ENCODE measurements at places on chromosomes 4 and X.

- no peak for DNase-seq
These were observed 566.3 kb downstream of the IL15 start for GRCh38 chr4:142202404-142203332.

DNA sequence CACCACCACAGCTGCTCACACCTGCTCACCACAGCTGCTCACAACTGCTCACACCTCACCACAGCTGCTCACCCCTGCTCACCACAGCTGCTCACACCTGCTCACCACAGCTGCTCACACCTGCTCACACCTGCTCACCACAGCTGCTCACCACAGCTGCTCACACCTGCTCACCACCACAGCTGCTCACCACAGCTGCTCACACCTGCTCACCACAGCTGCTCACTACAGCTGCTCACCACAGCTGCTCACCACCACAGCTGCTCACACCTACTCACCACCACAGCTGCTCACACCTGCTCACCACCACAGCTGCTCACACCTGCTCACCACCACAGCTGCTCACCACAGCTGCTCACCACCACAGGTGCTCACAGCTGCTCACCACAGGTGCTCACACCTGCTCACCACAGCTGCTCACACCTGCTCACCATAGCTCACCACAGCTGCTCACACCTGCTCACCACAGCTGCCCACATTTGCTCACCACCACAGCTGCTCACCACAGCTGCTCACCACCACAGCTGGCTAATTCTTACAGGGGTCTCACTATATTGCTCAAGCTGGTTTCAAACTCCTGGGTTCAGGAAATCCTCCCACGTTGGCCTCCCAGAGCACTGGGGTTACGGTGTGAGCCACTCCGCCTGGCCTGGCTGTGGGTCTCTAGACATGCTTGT, 30.4 kb upstream of the CPLX1 start:
- DNase-seq = no peak

DNA sequence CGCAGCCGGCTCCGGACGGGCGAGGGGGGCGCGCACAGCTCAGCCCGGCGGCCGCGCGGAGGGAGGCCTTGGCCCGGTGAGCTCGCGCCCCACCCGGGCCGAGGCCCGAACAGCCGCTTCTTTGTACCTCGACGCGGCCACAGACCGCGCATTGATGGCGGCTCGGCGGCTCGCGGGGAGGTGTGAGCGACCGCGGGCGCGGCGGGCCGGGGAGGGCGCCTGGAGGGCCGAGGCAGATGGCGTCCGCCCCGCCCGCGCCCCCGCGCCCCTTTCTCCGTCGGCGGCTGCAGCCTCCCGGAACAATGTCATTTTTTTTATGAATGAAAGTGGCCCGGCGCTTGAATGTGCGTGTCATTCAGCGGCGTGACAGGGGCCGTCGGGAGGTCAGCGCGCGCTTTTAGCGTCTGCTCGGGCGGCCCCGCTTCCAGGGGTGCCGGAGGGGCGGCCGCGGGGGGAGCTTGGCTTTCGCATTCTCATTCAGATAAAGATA, 1.8 kb downstream of the FGFR3 start:
- no peak for DNase-seq

GRCh38 chr4:114263233-114263632, 283.8 kb upstream of the ARSJ start:
- DNase-seq = no peak

DNA sequence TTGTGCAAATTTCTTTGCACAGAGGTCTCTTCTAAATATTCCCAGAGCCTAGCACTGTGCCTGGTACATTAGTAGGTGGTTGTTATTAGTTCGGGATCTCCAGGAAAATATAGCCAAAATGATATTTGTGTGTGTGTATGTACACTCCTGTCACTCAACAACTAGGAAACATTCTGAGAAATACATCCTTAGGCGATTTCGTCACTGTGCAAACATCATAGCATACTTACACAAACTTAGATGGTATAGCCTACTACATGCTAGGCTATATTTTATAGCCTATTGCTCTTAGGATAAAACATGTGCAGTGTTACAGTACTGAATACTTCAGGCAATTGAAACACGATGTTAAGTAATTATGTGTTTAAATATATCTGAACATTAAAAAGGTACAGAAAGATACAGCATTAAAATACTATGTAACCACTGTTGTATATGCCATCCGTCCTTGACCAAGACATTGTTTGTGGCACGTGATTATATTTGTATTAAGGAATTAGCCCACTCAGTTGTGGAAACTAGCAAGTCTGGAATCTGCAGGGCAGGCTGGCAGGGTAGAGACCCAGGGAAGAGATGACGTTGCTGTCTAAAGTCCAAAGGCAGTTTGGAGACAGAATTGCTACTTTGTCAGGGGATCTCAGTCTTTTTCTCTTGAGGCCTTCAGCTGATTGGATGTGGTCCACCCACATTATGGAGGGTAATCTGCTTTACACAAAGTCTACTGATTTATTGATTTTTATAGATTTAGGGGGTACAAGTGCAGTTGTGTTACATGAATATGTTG, 106.9 kb downstream of the COL4A6 start:
- no peak for DNase-seq

- DNase-seq = no peak
These were observed 211.5 kb upstream of the MID1 start for GRCh38 chrX:10831716-10832502.

- no peak for DNase-seq
These were observed 128.3 kb downstream of the MANBA start for GRCh38 chr4:102632241-102633065.

DNA sequence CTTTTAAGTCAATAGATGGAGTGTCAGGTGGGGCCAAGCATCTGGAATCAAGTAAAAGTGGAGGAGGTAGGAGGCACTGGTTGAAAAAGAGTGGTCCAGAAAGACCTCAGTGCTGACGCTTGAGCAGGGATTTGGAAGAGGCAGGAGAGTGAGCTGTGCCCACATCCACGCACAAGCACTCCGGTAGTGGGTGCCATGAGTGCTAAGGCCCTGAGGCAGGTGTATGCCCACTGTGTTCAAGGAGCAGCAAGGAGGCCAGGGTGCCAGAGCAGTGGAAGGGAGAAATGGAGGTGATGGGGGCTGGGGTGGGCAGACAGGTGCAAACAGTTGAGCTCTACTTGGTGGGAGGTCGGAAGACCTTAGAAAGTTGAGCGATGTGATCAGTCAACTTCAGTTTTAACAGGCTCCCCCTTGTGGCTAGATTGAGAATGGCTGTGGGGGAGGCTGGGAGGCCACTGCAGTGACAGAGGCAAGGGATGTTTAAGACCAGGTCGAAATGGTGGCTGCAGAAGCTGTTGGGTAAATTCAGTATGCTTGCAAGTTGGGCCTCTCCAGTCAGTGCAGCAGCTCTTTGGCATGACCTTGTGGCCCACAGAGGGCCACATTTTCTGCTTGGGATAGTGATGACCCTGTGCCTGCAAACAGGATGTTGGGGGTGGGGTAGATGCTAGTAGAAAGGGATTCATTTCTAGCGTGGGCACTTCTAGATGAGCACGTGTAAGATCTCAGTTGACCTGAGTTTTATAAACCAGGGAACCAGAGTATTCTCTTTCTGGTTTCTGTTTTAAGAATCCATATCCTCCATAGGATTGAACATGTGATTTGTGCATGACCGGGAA, 12.7 kb downstream of the TKTL1 start:
- DNase-seq = no peak

DNA sequence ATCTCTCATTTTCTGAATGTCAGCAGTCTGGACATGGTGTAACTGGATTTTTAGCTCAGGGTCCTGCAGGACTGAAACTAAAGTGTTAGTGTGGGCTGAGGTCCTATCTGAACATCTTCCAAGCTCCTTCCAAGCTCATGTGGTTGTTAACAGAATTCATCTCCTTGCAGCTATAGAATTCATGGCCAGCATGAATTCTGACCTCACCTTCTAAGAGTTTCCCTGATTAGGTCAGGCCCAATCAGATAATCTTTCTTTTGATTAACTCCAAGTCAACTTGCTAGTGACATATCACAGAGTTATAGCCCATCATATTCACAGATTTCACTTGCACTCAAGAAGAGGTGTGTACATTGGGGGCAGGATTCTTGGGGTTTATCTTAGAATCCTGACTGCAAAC, 59.5 kb downstream of the LIMCH1 start:
- no peak for DNase-seq

- no peak for DNase-seq
These were observed 14.5 kb upstream of the CAPN6 start for GRCh38 chrX:111284631-111285293.

DNA sequence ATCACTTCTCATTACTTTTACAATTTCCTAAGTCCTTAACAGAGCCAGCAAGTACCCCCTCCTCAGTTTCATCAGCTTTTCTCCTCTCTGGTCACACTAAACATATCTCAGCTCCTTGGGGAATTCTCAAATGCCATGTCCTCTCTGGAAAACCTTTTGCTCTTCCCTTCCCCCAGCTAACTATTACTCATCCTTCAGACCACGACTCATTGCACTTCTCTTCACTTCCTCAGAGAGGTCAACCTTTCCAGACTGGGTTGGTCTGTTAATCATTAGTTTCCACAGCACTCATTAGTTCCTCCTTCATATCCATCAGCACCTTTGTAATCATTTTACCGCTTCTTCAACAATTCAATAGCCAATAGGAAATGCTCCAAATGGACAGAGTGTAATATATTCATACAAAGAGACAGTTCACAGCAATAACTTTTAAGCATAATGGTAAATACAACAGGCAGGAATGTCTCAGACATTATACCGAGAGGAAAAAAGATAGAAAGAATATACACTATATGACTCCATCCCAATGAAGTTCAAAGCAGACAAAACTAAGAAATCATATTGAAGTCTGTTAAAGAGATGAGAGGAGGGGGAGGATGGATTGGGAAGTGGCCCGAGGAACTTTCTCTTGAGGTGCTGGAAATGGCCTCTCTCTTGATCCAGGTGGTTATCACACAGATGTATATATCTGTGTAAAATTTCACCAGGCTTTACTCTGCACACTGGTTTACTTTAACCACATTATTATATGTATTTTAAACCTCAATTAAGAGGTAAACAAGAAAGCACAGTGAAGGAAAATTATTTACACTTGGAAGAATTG, 39.6 kb downstream of the DDX60L start:
- no peak for DNase-seq

GRCh38 chr4:4590546-4590945, 48.7 kb upstream of the STX18 start:
- DNase-seq = peak; percentile 44

DNA sequence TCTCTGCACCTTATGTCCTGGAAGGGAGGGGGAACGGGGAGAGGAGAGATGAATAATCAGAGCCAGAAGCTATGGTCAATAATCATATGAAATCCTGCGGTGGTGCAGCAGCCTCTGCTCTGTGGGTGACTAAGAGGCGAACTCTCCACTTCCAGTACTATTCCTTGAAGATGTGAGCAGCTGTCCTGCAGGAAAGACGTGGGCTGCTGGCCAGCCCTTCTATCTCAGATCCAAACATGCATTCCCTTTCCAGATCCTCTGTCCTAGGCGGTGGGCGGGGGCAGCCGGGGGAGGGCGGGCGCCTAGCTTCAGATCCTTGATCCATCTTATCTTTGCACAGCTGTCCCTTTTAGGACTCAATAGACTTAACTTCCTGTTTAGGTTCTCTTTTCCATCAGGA, 34.5 kb downstream of the SPINK2 start:
- DNase-seq = peak; percentile 87

DNA sequence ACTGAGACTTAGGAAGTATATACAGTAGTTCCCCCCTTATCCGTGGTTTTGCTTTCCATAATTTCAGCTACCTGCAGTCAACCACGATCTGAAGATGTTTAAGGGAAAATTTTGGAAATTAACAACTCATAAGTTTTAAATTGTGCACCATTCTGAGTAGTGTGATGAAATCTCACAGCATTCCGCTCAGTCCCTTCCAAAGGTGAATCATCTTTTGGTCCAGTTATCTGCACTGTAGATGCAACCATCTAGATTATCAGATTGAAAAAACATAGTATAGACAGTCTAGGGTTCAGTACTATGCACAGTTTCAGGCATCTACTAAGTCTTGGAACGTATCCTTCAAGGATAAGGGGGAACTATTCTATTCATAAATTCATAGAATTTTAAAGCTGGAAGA, 109.0 kb downstream of the ANXA3 start:
- no peak for DNase-seq
